ENCODE measurements at places on chromosomes 1 and 21. TPM values are rescaled to one million over a fixed set of nuclear protein-coding genes. Genes with fewer than 3 reads are reported as not detected.
A peak's percentile ranks its signal among the peaks of the same experiment; 100 is the strongest.

DNA sequence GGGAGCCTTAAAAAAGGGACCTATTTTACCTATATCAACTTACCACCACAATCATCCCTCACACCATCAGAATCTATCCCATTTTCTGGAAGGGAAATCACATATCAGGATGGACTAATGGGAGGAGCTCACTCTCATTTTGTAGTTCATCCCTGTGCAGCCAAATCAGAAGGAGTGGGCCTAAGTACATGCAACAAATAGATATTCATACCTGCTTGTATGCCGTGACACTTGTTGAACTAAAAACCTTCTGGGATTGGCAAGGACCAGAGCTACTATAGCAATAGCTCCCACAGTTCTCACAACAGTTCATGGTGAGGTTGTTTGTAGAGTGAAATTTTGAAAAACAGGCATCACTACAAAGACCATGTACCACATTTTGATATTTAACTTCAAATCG lies 17.3 kb downstream of the ZMYM6 start:
- no peaks in the 10 kb centered on the region for H3K36me3 ChIP-seq
- H3K4me1 ChIP-seq: no peaks in the 10 kb centered on the region
- no peaks in the 10 kb centered on the region for H3K27me3 ChIP-seq
- H3K4me3 ChIP-seq: no peak overlapping the region
- no peak overlapping the region for H3K27ac ChIP-seq
- DNase-seq: no peak

- DNase-seq: no peak
- no peaks in the 10 kb centered on the region for H3K27me3 ChIP-seq
- no peak overlapping the region for H3K27ac ChIP-seq
- no peak overlapping the region for H3K4me3 ChIP-seq
These were observed 335.0 kb downstream of the TGFB2 start for GRCh38 chr1:218679988-218680748.

DNA sequence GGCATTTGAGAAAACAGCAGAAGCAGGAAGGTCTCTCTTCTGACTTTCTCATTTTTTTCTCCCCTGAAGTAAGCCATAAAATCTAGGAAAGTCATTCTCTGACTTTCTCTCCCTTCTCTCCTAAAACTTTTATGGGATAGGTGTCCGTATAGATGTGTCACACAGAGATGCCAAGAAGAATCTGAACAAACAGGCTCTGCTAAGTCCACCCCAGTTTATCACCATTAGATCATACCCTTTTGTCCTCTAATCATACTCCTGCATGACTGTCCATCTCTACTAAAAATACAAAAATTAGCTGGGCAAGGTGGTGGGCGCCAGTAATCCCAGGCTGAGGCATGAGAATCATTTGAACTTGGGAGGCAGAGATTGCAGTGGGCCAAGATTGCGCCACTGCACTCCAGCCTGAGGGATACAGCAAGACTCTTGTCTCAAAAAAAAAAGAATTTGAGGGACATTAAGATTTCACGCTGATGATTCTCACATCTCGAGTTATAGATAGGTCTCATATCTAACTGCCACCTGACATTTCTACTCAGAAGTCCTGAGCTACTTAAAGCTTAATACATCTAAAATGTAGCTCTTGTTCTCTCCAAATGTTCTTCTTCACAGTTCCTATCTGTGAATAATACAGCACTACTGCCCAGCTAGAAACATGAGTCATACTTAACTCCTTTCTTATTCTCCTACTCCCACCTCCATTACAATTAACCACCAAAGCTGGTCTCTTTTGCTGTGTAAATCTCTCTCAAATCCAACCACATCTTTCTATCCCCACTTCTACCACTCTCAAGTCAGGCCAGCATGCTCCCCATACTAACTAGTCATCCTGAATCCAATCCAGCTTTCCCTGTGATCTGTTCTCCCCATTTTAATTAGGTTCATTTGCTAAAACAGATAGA lies 47.7 kb downstream of the ZNF644 start:
- no peaks in the 10 kb centered on the region for H3K36me3 ChIP-seq
- DNase-seq: no peak
- no peak overlapping the region for H3K4me3 ChIP-seq

- H3K4me1 ChIP-seq: no peaks in the 10 kb centered on the region
- no peaks in the 10 kb centered on the region for H3K27me3 ChIP-seq
- H3K27ac ChIP-seq: no peak overlapping the region
- no peak for DNase-seq
- no peaks in the 10 kb centered on the region for H3K36me3 ChIP-seq
- peak overlapping the region; percentile 76 for H3K4me3 ChIP-seq
These were observed 90.7 kb upstream of the VAMP3 start for GRCh38 chr1:7680207-7680954.

DNA sequence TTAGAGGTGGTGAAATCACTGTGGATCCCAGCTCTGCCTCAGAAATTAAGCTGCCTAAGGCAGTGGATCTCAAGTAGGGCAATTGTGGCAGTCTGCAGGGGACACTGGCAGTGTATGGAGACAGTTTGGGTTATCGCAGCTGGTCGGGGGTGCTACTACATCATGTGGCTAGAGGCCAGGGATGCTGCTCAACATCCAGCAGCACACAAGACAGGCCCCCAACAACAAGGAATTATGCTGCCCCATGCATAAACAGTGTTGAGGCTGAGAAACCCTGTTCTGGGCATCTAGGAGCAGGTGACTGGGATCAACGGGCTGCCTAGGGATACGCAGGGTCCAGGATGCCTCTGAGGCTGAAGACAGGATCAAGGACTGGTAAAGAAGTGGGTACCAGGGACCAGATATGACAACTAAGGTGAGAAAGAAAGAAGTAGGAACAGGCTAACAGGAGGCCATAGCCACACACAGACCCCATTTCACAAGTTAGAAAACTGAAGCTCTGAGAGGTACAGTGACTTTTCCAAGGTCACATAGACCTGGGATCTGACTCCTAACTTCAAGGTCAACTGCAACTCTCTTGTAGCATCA lies 8.7 kb downstream of the BATF3 start:
- H3K27me3 ChIP-seq: peaks cover 3% of the 10 kb centered on the region
- H3K36me3 ChIP-seq: no peaks in the 10 kb centered on the region
- no peak for DNase-seq
- H3K27ac ChIP-seq: no peak overlapping the region

The ZNF683 gene
- not detected for total RNA-seq
